Mesothelial cell of epicardium (in vitro differentiated cells): ENCODE measurements at places on chromosomes 12 and 14. TPM values are rescaled to one million over a fixed set of nuclear protein-coding genes. Genes with fewer than 3 reads are reported as not detected.

DNA sequence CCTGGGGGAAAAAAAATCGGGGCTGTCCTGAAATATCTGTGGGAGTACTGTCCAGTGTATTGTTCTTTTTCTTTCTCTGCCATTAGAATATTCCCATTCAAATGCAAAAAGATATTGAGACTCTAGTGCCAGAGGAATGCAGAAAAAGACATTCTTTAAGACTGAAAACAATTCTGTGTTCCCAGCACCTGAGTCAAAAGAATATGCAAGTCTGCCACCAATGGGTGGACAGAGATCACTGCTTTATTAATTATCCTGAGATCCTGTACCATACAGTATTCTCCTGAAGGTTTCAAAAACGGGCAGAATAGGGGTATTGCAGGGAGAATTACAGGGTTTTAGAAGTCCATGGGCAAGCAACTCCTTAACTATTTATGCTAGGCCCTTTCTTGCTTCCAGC, 361.8 kb downstream of the C12orf50 start:
- H3K27me3 ChIP-seq = no peaks in the 10 kb centered on the region
- DNase-seq = no peak
- H3K27ac ChIP-seq = peak overlapping the region; percentile 16
- H3K4me3 ChIP-seq = no peak overlapping the region
- peaks cover 2% of the 10 kb centered on the region for H3K36me3 ChIP-seq

DNA sequence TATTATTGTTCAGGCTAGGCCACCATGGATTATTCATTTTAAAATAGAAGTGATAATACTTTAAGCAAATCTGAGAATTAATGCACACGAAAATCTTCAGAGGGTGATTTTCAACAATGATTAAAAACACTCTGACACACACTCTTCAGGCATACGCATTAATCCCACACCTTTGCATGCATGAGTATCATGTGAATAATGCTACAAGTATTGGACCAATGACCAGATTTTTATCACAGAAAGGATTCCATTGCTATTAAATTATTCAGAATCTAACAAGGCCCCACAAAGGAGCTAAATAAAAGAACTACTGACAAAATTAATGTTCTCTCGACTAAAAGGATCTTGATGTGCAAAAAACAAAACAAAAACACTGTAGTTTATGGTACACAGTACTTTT, 11.1 kb downstream of the EPS8 start:
- no peaks in the 10 kb centered on the region for H3K27me3 ChIP-seq
- DNase-seq = no peak

- H3K4me3 ChIP-seq = no peak overlapping the region
- no peak for DNase-seq
- no peaks in the 10 kb centered on the region for H3K36me3 ChIP-seq
- H3K27me3 ChIP-seq = no peaks in the 10 kb centered on the region
Measured at GRCh38 chr12:66103016-66103913, 27.3 kb downstream of the LLPH start.

GRCh38 chr12:29152223-29152868, 3.3 kb downstream of the FAR2 start:
- no peak overlapping the region for H3K27ac ChIP-seq
- DNase-seq = no peak
- H3K36me3 ChIP-seq = no peaks in the 10 kb centered on the region

GRCh38 chr12:14327711-14328110, 37.8 kb upstream of the ATF7IP start:
- no peak overlapping the region for H3K27ac ChIP-seq
- H3K36me3 ChIP-seq = no peaks in the 10 kb centered on the region
- H3K27me3 ChIP-seq = no peaks in the 10 kb centered on the region
- DNase-seq = no peak
- H3K4me1 ChIP-seq = no peaks in the 10 kb centered on the region

DNA sequence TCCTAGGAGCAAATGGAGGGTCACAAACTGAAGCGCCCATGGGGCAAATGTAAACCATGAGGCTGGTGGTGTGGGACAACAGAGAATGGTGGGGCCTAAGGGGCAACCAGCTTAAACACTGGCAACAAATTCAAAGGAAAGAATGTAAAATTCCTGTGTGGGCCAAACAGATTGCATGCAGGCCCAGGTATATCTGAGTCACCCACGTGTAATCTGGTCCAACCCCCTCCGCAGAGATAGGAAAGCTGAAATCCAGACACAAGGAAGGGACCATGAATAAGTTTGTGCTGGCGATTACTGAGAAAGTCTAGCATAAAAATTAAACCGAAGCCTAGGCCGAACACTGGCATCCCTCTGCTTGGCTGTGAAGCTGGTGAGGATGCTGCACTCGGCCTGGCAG, 71.6 kb downstream of the ITPK1 start:
- no peak for DNase-seq
- no peak overlapping the region for H3K4me3 ChIP-seq
- H3K27me3 ChIP-seq = no peaks in the 10 kb centered on the region

Gene TAS2R8
- total RNA-seq = 0.18 to 0.42 TPM (median 0.29 TPM) in 3 replicates

DNA sequence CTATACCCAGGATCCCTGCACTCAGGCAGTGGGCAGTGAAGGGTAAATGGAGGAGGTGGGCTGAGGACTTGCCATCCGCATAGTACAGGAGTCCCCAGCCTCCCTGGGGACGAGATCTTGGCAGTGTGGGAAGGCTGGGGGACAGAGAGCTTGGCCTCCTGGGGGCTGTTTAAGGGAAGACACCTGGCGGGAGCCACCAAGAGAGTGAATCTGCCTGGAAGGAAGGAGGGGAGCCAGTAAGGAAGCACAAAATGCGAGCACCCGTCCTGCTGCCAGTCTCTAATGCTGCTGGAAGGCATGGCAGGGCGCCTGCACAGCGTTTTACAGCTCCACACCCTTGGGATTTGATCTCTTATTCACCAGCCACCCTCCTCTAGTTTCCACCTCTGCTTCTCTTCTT, 7.4 kb upstream of the KRT2 start:
- no peaks in the 10 kb centered on the region for H3K36me3 ChIP-seq
- no peak overlapping the region for H3K27ac ChIP-seq
- peaks cover 4% of the 10 kb centered on the region for H3K4me1 ChIP-seq
- H3K27me3 ChIP-seq = peaks cover 76% of the 10 kb centered on the region
- H3K4me3 ChIP-seq = no peak overlapping the region

Gene GALNT16
- 6.4 to 9.9 TPM (median 8.2 TPM) in 3 replicates for total RNA-seq

Gene BEGAIN
- 4.7 to 6.7 TPM (median 5.1 TPM) in 3 replicates for total RNA-seq

GRCh38 chr12:71432936-71433335, 6.7 kb upstream of the LGR5 start:
- peaks cover 41% of the 10 kb centered on the region for H3K27me3 ChIP-seq
- H3K4me1 ChIP-seq = peaks cover 5% of the 10 kb centered on the region
- DNase-seq = no peak
- H3K36me3 ChIP-seq = no peaks in the 10 kb centered on the region
- no peak overlapping the region for H3K4me3 ChIP-seq

- H3K4me1 ChIP-seq = peaks cover 2% of the 10 kb centered on the region
- H3K27me3 ChIP-seq = no peaks in the 10 kb centered on the region
- H3K4me3 ChIP-seq = no peak overlapping the region
- no peaks in the 10 kb centered on the region for H3K36me3 ChIP-seq
Measured at GRCh38 chr14:85634205-85634604, 104.3 kb downstream of the FLRT2 start.

- no peak overlapping the region for H3K4me3 ChIP-seq
- H3K27ac ChIP-seq = no peak overlapping the region
- no peaks in the 10 kb centered on the region for H3K4me1 ChIP-seq
Measured at GRCh38 chr14:99451234-99451633, 29.4 kb downstream of the SETD3 start.

GRCh38 chr12:78037707-78038106, 207.0 kb downstream of the NAV3 start:
- no peak overlapping the region for H3K4me3 ChIP-seq
- DNase-seq = no peak
- no peaks in the 10 kb centered on the region for H3K36me3 ChIP-seq
- peaks cover 42% of the 10 kb centered on the region for H3K4me1 ChIP-seq
- H3K27me3 ChIP-seq = peaks cover 8% of the 10 kb centered on the region
- H3K27ac ChIP-seq = peak overlapping the region; percentile 72

GRCh38 chr14:56632195-56632594, 52.6 kb downstream of the TMEM260 start:
- H3K4me3 ChIP-seq = no peak overlapping the region
- H3K4me1 ChIP-seq = no peaks in the 10 kb centered on the region
- no peaks in the 10 kb centered on the region for H3K27me3 ChIP-seq
- DNase-seq = no peak
- peaks cover 74% of the 10 kb centered on the region for H3K36me3 ChIP-seq

Gene SIX1
- 0.16 to 0.47 TPM (median 0.24 TPM) in 3 replicates for total RNA-seq

DNA sequence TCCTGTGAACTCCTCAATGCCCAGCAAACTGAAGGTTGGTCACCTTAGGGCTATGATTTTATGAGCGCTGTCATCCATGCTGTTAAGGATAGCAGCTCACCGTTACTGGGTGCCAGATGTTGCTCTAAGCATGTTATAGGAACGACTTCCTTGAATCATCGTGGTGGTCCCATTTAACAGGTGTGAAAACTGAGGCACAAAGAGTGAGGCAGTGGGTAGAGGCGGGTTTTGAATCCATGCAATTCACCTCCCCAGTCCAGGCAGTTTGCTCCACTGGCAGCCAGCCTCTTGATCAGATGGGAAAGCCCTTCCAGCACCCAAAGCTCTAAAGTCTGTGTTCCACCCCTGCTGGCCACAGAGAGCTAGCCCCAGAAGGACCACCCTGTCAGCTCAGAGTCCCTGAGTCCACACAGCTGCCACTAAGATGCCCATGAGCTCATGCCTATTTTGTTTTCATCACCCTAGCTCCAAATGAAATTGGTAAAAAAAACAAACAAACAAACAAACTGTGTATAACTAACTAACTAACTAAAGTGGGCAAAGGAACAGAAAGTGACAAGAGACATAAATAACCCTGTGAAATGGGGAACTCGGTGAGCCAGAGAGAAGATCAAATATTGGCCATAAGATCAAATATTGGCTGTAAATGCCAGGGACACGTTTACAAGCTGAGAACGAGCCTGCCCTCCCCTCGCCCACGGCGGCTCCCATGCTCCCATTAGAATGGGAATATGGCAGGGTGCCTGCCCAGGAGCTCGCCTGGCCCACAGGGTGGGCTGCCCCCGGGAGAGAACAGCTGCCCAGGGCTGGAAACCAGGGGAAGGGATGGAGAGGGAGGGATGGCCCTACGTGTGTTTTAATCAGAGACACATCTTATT, 72.3 kb upstream of the RFLNA start:
- DNase-seq = no peak
- H3K27ac ChIP-seq = no peak overlapping the region
- H3K27me3 ChIP-seq = no peaks in the 10 kb centered on the region
- no peak overlapping the region for H3K4me3 ChIP-seq
- peaks cover 29% of the 10 kb centered on the region for H3K36me3 ChIP-seq

DNA sequence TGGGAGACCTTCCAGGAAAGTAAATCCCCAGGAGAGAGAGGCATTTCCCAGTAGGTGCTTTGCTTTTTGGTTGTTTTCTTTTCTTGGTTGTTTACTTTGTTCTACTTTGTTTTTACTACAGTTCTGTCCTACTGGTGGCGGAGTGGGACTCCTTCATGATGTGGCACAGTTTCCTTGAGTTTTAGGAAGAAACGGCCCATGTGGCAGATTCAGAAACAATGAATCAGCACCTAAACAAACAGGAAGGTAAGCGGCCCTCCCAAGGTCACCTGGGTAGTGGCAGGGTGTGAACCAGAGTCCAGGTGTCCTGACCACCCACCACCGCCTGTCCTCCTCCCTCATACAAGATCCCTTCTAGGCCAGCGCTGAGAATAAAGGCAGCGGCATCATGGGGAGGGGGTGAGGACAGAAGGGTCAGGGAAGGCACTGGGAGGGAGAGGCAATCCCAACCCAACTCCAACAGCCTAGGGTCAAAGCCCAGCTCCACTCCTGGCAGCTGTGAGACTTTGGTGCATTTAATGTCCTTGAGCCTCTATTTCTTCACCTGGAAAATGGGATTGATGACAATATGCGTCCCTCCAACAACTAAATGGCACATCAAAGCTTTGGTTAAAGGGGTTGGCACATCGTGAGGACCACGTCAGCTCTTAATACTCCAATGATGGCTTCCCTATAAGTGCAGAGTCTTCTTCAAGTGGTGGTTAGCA, 111.5 kb upstream of the BCL2L14 start:
- H3K36me3 ChIP-seq = no peaks in the 10 kb centered on the region
- DNase-seq = no peak
- H3K4me1 ChIP-seq = no peaks in the 10 kb centered on the region
- H3K27me3 ChIP-seq = peaks cover 17% of the 10 kb centered on the region

DNA sequence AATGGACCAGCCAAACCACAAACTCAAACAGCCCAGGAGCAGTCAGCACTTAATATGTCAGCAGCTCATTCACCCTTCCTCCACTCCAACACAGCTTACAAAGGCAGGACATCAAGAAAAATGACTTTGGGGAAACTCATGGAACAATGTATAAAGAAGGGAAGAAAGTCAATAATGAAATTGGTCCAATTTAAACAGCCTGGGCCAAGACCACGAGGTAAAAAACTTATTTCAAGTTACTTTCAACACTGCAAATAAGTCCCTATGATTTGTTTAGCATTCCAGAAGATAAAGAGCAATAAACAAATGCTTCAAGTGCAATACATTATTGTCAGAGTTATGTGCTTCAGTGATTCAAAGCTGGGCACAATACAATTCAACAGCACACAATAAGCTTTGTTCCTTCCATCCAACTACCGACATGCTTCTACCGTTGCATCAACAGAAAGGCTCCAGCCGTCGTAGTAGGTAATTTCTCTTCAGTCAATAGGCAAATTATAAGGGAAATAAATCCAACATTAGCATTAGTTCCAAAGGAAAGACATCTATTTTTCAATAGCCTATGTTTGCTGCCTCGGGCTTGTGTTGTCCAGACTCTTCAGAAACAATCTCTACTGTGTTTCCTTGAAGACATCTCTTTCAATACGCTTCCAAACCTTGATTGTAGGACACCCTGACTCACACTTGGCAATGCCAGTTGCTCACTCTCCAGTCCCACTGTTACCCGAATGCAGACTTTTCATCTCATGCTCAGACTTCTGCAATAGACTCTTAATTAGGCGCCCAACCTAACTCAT, 225.7 kb downstream of the NUAK1 start:
- peaks cover 10% of the 10 kb centered on the region for H3K4me1 ChIP-seq
- H3K36me3 ChIP-seq = no peaks in the 10 kb centered on the region
- no peak overlapping the region for H3K4me3 ChIP-seq

GRCh38 chr12:112350593-112351592, 31.3 kb downstream of the HECTD4 start:
- H3K27me3 ChIP-seq = no peaks in the 10 kb centered on the region
- peak overlapping the region; percentile 6 for H3K27ac ChIP-seq
- H3K4me3 ChIP-seq = no peak overlapping the region

DNA sequence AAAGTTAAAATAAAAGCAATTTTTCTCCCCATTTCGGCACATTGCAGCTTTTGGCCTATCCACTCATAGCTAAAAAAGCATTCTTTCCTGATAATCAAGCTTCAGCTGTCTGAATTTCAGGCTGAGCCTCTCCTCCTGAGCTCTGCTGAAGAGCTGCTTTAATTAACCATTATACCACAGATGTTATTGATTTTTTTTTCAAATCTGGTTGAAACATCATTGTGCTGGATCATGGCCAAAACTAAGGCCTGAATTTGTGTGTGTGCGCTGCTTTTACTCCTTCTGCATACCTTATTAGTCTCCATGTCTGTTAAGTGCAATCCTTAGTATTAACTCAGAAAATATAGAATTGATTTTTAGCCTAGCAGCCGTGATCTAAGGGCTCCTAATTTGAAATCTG, 52.3 kb downstream of the MBIP start:
- no peaks in the 10 kb centered on the region for H3K36me3 ChIP-seq
- no peak overlapping the region for H3K4me3 ChIP-seq
- peaks cover 55% of the 10 kb centered on the region for H3K27me3 ChIP-seq
- no peak overlapping the region for H3K27ac ChIP-seq

- no peak for DNase-seq
- no peaks in the 10 kb centered on the region for H3K36me3 ChIP-seq
- H3K27ac ChIP-seq = no peak overlapping the region
- peaks cover 24% of the 10 kb centered on the region for H3K4me1 ChIP-seq
- no peaks in the 10 kb centered on the region for H3K27me3 ChIP-seq
Measured at GRCh38 chr14:70897464-70897863, 9.8 kb upstream of the PCNX1 start.
